GM20000 (cell line): ENCODE measurements at places on chromosomes 13 and 19.

- DNase-seq, result no peak
These were observed 7.2 kb downstream of the TSKS start for GRCh38 chr19:49755956-49756355.

- DNase-seq, result no peak
These were observed 126.0 kb downstream of the ATP11A start for GRCh38 chr13:112815871-112816270.

GRCh38 chr13:22903301-22903700 is 277.5 kb upstream of the SGCG start:
- no peak for DNase-seq

DNA sequence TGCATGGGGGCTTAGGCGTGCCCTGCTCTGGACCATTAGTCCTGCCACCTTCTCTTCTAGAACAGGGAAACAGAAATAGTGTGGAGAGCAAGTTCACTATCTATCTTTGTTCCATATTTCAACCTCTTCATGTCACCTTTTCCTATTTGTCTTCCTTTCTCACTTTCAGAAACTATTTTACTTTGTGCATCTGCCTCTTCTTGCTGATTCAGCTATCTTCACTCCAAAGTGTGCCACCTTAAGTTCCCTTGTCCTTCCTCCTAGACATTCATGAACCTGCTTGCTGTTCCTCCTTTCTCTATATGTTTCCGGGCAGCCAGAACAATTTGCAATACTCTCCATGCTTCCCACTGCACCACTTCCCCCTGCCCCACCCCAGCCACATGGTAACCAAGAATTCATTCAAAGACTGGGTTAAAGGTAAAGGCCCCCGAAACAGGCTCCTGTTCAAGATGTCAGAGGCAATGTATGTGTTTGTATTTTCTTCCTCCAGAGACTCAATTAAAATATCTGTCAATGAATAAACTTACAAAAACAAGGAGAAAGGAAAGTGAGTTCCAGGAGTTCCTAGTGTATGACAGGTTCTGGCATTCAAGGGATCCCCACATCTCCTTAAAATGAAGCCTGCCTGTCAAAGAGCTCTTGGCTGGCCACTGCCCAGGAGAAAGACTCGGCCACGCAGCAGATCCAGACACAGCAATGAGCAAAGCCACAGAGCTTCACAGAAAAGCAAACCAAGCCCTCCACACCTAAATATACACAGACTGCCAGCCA is 268.1 kb downstream of the DNAJC15 start:
- no peak for DNase-seq

- no peak for DNase-seq
These were observed 230.7 kb upstream of the SPRY2 start for GRCh38 chr13:80571346-80572307.

DNA sequence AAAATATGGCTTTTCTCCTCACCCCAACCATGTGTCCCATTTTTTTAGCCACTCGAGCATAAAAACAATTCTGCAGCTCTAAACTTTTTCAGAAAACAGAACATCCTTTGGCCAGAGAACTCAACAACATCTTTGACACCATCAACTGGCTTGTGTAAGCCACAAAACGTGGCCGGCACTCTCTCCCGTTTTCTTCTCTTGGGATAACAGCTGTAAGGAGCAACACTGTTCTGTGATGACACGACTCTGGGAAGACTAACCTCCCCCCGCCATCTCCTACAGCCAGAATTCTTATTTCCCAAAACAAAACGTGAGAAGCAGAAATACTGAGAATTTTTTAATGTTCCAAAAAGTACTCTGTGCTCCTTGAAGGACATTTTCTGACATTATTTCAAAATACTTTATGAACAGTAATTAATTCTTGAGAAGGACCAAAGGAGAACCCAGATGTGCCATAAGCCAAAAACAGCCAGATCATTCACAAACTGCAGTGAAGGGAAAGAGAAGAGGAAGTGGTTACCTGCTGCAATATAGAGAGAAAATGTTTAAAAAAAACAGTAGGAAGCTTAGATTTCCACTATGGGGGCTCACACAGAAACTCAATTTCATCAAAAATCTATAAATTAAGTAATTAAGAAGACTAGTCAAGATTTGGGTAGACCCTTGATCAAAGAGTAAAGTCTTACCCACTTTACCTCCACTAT is 25.8 kb downstream of the COL4A1 start:
- DNase-seq, result no peak

- no peak for DNase-seq
These were observed 118.7 kb downstream of the ATP11A start for GRCh38 chr13:112808377-112809140.

- no peak for DNase-seq
These were observed 81.5 kb upstream of the SHISA2 start for GRCh38 chr13:26133286-26133685.

GRCh38 chr13:43111559-43112400 is 88.4 kb downstream of the DNAJC15 start:
- no peak for DNase-seq

- DNase-seq, result no peak
These were observed 816 bp downstream of the SPRED3 start for GRCh38 chr19:38389101-38389925.

DNA sequence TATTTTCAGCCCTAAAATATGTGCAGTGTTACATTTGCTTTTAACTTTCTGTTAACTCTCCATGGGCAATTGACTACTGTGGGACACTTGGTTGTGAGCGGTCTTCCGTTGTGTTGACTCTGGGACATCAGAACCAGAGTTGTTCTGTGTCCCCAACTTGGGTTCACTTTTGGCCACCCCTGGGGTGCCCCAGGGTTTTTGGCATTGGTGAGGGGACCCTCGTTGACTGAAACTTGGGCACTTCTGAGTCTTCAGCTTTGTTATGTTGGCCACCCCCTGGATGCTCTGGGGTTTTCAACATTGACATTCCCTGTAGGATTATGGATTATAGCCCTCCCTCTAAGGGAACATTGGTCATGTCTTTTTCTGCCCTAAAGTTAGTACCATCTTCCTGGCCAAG is 57.1 kb downstream of the OR10H4 start:
- DNase-seq, result no peak

DNA sequence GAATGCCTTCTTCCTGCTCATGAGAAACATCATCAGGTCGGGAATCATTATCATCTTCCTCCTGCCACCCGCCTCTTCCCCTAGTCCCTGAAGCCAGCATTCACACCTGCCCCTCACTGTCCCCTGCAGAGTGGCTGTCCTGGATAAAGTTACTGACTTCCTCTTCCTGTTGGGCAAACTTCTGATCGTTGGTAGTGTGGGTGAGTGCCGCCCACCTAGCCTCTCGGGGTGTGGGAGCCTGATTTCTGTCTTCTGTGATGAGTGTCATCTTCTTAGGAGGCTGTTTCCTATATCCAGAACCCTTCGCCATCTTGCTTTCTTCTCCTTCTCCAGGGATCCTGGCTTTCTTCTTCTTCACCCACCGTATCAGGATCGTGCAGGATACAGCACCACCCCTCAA is 12.5 kb downstream of the SLC44A2 start:
- DNase-seq, result no peak

DNA sequence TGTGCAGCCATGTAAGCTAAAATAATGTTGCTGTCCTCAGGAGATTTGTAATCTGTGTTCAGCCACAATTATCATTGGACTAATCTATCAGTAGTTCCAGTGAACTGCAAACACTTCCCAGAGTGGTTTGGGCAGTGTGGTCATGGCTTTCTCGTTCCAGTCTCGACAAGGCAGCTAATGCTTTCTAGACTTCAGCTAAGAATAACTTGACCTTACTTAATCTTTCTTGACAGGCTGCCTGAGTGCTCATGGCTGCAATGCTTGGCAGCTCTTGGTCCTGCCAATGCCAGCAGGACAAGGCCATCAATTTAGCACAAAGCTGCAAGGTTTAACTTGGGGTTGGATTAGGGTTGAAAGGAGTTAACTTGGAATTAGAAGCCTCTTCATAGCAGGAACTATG is 32.8 kb downstream of the ATP12A start:
- DNase-seq, result no peak

DNA sequence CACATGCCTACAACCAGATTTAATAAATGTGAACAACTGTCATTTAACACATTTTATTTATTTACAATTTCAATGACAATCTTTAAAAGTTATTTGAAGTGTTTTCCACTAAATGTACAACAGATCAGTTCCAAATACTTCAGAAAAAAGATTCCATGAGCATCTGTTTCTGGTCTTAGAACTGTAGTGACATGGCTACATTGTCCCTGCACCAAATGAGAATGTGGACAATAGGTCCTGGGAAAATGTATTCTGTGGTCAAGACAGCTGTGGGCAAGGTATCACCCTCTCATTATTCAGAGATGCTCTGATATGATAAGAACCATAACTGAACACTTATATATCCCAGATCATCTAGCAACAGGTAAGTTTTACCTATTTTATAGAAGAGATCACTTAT is 43.7 kb downstream of the ELF1 start:
- DNase-seq, result no peak

- peak; percentile 56 for DNase-seq
These were observed 7.8 kb downstream of the ACTN4 start for GRCh38 chr19:38655148-38655824.

DNA sequence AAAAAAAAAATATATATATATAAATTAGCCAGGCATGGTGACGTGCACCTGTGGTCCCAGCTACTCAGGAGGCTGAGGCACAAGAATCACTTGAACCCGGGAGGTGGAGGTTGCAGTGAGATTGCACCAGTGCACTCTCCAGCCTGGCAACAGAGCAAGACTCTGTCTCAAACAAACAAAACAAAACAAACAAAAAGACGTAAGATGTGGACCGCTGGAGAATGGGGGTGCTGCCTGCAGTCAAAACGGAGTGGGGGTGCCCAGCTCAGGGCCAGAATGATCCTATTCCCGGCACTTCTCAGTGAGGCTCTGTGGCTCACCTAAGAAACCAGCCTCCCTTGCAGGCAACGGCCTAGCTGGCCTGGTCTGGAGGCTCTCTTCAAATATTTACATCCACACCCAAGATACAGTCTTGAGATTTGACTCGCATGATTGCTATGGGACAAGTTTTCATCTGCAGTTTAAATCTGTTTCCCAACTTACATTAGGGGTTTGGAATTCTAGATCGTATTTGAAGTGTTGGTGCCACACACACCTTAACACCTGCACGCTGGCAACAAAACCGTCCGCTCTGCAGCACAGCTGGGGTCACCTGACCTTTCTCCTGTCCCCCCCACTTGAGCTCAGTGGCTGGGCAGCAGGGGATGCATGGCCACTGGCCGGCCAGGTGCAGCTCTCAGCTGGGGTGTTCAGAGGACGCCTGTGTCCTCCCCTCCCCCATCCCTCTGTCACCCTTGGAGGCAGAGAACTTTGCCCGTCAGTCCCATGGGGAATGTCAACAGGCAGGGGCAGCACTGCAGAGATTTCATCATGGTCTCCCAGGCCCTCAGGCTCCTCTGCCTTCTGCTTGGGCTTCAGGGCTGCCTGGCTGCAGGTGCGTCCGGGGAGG is at the start of gene F7:
Gene F7 (plus strand): TSS at position 760 of the 889 bp plus-strand sequence. CDS start 51 bp downstream, at position 811.
- no peak for DNase-seq

DNA sequence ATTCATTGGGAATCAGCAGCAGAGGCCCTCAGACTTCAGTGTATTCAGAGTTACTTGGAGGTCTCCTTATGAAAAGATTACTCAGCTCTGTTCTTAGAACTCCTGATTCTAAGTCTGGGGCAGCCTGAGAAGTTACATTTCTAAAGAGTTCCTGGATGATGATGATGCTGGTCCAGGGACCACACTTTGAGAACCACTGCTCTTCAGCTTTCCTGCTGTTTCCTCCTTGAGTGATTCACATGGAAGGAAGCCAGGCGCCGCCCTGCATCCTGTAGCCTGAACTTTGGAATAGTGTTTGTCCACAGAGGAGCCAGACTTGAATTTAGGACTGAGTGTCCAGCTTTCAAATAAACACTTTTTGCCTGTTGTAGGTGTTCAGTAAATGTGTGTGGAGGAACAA is 2.9 kb downstream of the CEBPG start:
- no peak for DNase-seq

DNA sequence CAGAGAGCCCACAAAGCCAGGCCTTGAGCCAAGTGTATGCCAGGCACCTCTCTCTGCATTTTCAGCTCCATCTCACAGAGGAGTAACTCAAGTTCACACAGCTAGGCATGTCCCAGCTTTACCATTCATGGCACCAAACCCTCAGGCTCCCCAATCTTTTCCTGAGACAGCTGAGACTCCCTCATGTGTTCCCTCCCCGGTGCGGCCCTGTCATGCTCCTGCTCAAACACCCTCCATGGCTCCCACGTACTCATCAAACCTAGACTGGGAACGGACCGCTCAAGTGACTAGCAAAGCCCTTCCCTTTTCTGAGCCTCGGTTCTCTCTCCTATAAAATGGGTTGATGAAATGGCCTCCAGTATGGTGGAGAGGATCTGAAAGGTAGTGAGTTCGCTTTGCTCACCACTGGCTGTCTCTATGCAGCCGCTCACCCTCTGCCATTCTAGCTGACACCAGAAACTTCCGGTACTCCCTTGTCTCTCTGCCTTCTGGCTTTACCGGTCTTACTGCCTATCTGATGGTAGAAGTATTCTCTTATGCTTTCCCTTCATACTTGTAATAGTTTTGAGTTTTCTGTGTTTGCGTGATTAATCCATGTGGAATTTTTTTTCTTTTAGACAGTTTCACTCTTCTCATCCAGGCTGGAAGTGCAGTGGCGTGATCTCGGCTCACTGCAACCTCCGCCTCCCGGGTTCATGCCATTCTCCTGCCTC is 7.8 kb upstream of the SLC44A2 start:
- no peak for DNase-seq

DNA sequence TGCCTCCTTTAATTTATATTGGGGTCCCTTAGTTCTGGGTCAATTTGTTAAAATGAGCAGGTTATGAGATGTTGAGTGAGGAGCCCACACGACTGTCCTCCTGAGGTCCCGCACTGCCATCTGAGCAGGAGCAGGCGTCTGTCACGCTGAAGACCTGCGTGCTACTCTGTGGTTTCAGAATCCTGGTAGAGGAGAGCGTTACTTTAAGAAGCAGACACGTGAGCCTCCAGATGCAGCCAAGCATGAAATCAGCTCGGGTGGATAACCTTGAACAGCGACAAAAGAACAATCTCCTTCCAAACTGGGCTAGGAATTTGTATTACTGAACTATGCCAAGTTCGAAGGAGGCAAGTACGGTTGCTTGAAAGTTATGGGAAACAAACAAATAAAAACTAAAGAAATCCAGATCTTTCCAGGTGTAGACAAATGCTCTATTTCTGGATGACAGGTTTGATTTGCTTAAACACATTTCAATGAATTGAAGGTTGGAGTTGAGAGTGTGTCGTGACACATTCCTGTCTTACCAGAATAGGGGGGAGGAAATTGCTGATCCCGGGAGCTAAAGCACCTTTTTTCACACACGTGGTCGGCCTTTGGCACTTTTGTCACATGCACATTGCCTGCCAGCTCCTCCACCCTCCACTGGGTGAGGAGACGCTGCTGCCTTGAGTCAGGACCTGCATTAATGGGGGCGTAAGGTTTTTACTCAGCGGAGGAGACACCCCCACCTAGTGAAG is 945.5 kb upstream of the SLC10A2 start:
- DNase-seq, result no peak

DNA sequence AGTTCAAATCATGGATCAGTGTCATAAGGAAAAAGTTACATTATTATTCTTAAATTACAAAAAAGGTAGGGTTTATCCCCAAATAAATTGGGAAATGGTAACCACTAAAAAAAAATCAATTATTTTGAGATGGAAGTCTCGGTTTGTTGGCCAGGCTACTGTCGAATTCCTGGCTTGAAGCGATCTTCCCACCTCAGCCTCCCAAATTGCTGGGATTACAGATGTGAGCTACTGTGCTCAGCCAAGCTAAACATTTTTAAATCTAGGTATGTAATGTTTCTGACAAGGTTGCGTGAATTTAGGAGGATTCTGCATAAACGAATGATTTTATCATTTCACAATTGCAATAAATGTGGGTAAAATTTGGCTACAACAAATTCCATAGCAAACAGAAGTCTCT is 2.0 kb downstream of the NAA16 start:
- no peak for DNase-seq

- no peak for DNase-seq
These were observed 1.6 kb downstream of the SLC25A30 start for GRCh38 chr13:45416516-45417128.
